ENCODE measurements at places on chromosomes 7 and 10. TPM values are rescaled to one million over a fixed set of nuclear protein-coding genes. Genes with fewer than 3 reads are reported as not detected.

Gene PIP
- total RNA-seq, result not detected

Gene CARD11
- total RNA-seq, result 2.8 TPM

Gene SPDYE18
- total RNA-seq, result not detected

Gene DGKI
- 15.5 TPM for total RNA-seq

Gene RPEL1
- total RNA-seq, result not detected

Gene CAV1
- total RNA-seq, result 57.0 TPM

Gene SPDYE1
- not detected for total RNA-seq

Gene GJD4
- total RNA-seq, result not detected

Gene TMEM213
- not detected for total RNA-seq

Gene SSC4D
- 0.59 TPM for total RNA-seq

Gene IGFBP3
- total RNA-seq, result 1,139 TPM

Gene OPALIN
- total RNA-seq, result not detected

Gene SVOPL
- under 0.01 TPM for total RNA-seq

Gene FGFBP3
- total RNA-seq, result 0.59 TPM

Gene ADCYAP1R1
- not detected for total RNA-seq

Measured in smooth muscle cell of the umbilical artery (primary cell).